ENCODE measurements at places on chromosomes 16 and 17.

DNA sequence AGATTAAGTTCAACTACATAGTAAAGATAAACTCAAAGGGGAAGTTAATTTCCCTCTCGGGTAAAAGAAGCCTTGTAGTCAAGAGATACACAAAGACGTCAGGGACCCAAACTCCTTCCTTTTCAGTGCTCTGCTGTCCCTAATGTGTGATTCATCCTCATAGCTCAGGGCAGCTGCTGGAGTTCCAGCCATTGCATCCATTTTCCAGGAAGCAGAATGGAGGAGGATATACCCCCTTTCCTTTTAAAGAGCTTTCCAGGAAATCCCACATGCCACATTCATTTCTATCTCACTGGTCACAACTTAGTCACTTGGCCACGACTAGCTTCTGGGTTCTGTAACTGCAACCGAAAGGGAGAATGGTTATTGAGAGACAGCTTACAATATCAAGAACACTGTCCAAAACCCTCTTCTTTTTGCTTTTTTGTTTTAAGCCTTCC lies 95.3 kb downstream of the SOCS1 start:
- DNase-seq: no peak

DNA sequence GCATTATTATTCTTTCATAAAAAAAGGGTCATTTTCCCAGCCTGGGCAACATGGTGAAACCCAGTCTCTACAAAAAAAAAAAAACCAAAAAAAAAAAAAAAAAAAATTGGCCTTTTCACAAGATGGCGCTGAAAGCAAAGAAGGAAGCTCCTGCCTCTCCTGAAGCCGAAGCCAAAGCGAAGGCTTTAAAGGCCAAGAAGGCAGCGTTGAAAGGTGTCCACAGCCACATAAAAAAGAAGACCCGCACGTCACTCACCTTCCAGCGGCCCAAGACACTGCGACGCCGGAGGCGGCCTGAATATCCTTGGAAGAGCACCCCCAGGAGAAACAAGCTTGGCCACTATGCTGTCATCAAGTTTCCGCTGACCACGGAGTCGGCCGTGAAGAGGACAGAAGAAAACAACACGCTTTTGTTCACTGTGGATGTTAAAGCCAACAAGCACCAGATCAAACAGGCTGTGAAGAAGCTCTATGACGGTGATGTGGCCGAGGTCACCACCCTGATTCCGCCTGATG lies 4.9 kb upstream of the PGAP6 start:
- no peak for DNase-seq

- DNase-seq: no peak
Observed at GRCh38 chr17:74135391-74136167, 67.9 kb upstream of the RPL38 start.

- DNase-seq: no peak
Observed at GRCh38 chr16:1771864-1772361, 570 bp upstream of the NME3 start.

- DNase-seq: no peak
Observed at GRCh38 chr16:84458606-84459532, 45.6 kb downstream of the MEAK7 start.

- DNase-seq: no peak
Observed at GRCh38 chr17:66343531-66344078, 41.2 kb downstream of the PRKCA start.

- no peak for DNase-seq
Observed at GRCh38 chr17:18141210-18141803, 32.8 kb downstream of the MYO15A start.

- DNase-seq: no peak
Observed at GRCh38 chr16:51538707-51539498, 387.8 kb upstream of the SALL1 start.

Data from stimulated activated CD8-positive, alpha-beta memory T cell treated with anti-CD3 and anti-CD28 coated beads, Interleukin-2, amount 100 ng/mL, for 48 hours (primary cell).